WERI-Rb-1 (cell line): ENCODE measurements at places on chromosomes 4 and X.

DNA sequence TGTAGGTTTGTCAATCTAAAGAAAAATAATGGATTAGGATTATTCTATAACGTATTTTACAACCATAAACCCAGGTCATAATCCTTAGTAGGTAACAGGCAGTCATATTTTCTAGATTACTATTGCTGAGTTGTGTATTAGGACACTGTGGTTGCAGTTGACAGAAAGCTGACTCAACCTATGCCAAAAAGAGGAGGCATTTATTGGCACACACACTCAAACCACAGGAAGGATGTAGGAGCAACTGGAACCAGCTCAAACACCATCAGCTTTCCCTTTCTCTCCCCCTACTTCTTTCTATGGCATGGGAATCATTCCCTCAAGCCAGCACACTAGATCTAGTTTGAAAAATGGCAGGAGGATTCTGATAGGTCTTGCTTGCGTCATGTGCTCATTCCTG, 136.4 kb upstream of the FAM9C start:
- DNase-seq: no peak

GRCh38 chr4:137601934-137602333, 69.6 kb upstream of the PCDH18 start:
- DNase-seq: no peak

GRCh38 chr4:137545461-137545861, 13.2 kb upstream of the PCDH18 start:
- no peak for DNase-seq

- DNase-seq: no peak
These were observed 265.8 kb downstream of the ARAP2 start for GRCh38 chr4:35978551-35978950.

DNA sequence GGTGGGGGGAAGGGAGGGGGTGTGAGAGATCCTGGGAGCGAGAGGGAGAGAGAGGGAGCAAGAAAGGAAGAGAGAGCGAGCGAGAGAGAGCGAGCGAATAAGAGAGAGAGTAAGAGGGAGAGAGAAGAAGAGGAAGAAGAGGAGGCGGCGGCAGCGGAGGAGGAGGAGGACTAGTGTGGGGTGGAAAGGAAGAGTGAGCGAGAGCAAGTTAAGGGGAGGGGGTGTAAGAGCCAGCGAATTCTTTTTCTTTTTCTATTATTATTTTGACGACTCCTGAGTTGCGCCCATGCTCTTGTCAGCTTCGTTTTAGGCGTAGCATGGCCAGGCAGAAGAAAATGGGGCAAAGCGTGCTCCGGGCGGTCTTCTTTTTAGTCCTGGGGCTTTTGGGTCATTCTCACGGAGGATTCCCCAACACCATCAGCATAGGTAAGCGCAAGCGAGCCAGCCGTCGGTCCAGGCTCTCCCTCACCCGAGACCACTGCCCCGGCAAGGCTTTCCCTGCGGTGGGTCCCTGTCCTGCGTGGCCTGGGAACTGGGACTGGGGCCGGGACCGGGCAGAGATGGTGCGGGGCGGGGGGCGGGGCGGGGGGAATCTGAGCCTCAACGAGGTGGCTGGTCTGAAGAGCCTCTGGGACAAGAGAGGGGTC, at the start of gene GRIA3:
TSS of gene GRIA3 (plus strand) at position 60 of the 647 bp plus-strand sequence. CDS start at position 318, 258 bp downstream.
- peak; percentile 7 for DNase-seq

- DNase-seq: no peak
These were observed 95.3 kb downstream of the AREG start for GRCh38 chr4:74540193-74540592.

- DNase-seq: no peak
These were observed 622.7 kb downstream of the RAPGEF2 start for GRCh38 chr4:159725571-159725970.

DNA sequence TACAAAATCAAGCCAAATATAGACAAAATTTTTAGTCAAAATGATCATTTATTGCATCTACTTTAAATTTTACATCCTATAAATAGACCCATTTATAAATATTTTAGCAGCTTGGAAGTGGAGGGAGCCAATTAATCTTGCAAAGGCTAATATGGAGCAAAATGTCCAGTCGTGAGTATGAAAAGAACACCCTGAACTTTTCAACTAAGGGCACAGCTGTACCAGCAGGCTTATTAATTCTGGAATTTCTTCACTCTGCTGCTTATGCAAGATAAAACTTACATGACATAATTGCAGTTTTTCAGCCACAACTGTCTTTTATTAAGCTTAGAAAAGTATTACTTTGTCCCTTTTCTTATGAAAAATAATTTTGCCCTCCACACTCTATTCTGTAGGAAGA, 22.9 kb upstream of the USP53 start:
- DNase-seq: no peak

- DNase-seq: peak; percentile 11
These were observed 16.6 kb downstream of the AP1S2 start for GRCh38 chrX:15838017-15838416.

- DNase-seq: no peak
These were observed 49.6 kb downstream of the LNX1 start for GRCh38 chr4:53541577-53542206.

DNA sequence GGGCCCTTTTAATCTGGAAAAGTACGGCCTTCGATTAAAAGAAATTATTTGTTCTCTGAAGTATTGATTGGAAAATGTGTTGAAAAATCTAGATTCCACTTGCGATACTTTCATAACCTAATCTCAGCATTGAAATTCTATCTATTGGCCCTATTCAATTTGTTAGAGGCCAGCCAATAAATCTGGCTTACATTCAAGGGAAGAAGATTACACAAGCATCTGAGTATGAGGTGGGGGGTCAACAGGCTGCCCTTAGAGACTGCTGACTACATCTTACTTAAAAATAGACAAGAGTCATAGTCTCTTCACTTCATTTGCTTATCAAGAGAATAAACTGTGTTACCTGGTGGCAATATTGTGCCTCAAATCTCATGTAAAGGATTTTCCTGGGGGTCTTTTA, 248.0 kb upstream of the KCNIP4 start:
- DNase-seq: peak; percentile 18

DNA sequence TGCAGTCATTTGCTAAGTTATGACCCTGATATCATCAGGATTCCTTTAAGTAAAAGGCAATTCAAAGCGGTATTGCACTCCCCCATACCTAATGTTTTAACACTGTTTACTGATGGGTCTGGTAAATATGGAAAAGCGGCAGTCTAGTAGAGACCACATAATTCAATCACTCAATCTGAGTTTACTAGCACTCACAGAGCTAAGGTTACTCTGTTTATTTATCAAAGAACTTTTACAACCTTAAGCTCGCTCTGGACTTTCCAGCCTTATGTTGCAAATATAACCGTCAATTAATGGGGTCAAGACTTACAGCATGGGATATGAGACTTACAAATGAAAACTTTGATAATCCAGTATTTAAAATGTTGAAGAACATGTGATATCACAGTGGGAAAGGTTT, 124.5 kb upstream of the ZCCHC13 start:
- DNase-seq: no peak

DNA sequence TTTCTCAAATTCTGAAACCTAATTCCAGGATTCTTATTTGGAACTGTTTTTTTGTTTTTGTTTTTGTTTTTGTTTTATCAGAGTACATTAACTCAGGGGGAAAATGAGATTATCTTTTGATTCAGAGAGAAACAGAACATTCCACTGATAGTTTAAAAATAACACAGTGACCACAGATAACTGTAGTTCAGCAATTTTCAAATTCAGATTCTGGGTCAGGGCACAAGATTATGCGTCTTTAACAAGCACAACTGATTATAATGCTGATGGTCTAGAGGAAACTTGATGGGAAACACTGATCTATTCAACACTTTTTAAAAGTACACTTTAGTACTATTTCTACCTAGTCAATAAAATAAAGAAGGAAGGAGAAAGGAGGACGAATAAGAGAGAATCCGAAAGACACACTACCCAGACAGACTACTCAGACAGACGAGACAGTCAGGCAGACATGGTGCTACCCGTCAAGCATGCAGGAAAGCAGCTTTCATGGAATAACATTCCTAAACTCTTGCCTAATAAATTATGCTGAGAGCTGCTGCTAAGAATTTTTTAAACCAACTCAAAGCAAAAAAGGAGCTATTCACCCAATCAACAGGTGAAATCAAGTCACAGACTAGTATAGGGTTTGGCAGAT, 59.0 kb downstream of the APBB2 start:
- DNase-seq: no peak

- no peak for DNase-seq
These were observed 67.7 kb upstream of the H2AZ1 start for GRCh38 chr4:100017637-100018310.

DNA sequence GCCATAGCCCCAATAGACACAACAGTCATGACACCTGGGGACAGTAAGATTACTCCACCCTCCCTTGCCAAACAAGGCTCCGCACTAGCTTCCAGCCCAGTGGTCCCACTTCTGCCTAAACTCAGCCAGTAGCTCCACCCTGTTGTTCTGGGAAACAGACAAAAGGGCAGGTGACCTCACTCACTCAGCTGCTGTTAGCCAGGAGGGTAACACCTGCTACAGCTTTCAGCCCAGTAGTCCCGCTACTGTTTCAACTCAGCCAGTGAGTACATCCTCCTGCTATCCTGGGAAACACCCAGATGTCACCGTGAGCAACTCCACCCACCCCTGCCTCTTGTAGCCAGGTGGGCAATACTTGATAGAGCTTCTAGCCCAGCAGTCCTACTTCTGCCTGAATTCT, 162.7 kb upstream of the CPXCR1 start:
- no peak for DNase-seq

DNA sequence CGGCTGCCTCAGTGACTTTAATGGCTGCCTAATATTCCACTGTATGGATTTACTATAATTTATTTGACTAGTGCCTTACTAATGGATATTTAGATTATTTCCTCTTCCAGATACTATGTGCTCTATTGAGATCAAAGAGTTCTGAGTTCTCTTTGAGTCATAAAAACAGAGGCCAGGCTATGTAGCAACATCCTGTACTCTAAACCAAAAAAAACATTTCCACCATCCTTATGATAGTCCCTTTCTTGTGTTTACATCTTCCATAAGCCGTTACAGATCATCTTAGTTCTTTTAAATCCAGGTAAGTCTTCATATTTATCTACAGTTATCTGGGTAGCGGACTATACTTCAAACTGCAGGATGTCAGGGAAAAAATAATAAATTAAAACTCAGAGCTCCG, 56.6 kb upstream of the TMEM184C start:
- DNase-seq: no peak

- no peak for DNase-seq
These were observed 191.9 kb downstream of the MAB21L2 start for GRCh38 chr4:150773729-150774449.

GRCh38 chrX:139889760-139890159, 43.1 kb downstream of the ATP11C start:
- DNase-seq: no peak
